ENCODE measurements at places on chromosomes 1 and 21.

- no peak for DNase-seq
Measured at GRCh38 chr1:59683197-59683596, 131.6 kb upstream of the HOOK1 start.

DNA sequence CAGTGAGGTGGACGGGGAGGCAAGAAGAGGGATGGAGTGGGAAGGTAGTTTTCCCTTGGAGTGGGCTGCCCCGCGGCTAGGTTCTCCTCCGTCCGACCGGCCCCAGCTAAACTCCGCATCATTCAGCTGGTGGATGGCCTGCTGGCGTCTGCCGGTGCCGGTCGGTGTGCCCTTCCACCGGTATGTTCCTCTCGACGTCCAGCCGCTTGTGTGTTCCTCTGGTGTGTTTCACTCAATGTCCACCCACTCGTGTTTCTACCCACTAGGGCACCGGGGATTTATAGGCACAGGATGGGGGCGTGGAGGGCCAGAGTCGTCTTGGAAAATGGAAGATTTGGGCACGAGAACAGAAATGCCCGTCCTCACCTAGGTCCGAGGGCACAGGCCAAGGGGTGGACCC lies 931.7 kb upstream of the B3GALT2 start:
- no peak for DNase-seq

- DNase-seq = no peak
Measured at GRCh38 chr1:217076902-217077301, 353.7 kb upstream of the ESRRG start.

DNA sequence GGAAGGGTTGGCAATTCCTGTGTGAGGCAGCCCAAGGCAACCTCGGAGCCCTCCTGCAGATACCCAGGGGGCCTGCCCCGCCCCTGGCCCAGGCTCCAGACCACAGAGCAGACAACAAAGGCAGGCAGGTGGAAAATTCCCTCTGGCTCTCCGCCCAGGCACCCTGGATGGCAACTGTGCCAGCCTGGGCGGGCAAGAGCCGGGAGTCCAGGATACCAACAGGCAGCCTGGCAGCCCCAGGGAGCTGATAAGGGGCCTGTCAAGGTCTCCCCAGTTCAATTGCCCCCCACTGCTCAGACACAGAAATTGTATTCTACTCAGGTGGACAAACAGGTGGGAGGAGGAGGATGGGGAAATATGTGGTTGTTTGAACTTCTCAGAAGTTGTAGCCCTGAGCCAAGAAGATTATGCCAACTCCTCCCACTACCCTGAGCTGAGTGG lies 15.4 kb upstream of the GPR37L1 start:
- no peak for DNase-seq

DNA sequence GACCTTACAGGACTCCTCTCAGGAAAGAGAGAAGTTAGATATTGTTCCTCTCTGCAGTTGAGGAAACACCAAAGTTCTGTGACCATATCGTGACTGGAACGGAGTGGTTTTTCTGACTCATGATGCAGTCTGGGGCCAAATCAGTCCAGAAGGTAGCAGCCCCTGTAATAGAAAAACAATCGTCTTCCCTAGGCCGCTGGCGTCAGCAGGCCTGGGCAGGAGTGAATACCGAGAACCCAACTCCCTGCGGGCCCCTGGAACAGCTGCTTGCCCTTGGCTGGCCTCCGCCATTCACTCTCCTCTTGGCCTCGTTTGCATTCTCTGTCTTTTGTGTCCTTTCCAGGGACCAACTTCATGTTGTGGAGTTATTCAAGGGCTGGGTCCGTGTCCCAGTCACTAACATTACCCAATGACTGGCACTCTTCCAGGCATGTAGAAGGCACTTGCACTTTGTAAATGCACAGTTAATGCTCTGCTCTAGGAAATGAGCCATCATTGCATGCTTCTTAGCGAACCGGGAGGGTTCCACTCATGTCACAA lies 10.9 kb upstream of the CD101 start:
- DNase-seq = no peak

DNA sequence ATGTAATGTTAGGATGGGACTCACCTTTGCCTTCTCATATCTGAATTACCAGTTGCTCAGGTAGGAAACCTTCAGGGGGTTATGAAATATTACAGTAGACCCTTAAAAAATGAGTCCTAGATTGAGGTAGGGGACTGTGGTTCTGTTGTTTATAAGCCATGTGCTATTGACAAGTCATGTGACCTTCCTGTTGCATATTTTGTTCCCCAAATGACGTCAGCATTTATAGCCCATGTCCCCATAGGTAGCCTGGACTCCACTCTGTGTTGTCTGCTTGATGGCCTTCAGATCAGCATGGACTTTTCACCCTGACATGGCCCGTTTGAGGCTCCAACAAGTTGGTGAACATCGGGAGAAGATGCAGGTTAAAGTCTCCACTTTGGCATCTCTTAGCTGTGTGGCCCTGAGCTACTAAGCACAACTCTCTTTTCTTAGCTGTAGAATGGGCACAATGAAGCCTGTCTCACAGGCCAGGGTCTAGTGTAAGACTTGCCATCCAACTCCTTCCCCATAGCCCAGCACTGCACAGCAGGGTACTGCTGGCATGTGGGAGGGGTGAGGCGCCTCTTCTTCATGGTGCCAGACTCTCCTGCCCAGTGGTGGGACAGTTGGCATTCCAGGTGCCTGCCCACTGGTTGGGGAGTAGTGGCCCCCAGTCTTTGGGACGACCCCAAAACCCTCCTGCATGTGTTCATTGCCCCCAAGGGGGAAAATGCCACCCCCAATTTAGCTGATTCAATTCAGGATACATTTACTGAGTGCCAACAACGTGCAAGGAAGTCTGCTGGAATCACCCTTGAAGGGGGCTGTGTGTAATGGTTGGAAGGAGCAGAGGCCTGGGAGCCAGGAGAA lies 36.1 kb upstream of the TTC22 start:
- no peak for DNase-seq

- no peak for DNase-seq
Measured at GRCh38 chr21:25515484-25516405, 91.5 kb downstream of the MRPL39 start.

DNA sequence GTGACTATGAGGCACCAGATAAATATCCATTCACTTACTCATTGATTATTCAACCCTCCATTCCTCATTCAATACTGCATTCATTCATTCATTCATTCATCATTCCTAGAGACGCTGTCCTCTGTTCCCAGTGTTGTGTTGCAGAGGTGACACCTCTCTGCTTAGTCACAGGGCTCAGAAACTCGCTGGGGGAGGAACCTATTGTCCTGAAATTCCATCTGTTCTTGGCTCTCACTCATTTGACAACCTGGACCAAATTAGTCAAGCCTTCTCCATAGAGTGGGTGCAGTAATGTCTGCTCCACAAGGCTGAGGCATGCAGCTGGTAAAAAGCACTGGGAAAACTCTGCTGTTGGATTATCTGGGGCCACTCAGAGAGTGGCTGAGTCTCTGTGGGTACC lies 49.7 kb downstream of the MYOM3 start:
- DNase-seq = no peak

DNA sequence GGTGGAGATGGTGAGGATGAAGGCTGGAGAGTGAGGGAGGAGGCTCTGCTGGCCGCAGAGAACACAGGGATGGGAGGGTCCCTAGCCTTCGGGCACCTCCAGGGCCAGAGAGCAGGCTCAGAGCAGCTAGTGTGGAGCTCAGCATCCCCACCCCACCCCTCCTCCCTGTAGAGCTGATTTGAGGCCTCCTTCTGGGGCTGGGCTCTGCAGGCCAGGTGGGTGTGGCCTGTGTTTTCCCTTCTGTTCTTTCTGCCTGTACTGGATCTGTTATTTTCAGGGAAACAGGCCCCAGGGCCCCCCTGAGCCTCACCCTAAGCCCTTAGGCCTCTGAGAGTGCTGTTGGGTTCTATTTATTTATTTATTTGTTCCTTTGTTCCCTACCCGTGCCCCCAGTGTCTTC lies 44.8 kb downstream of the TMCC2 start:
- no peak for DNase-seq

- DNase-seq = no peak
Measured at GRCh38 chr21:28518630-28519029, 474.0 kb downstream of the LTN1 start.

DNA sequence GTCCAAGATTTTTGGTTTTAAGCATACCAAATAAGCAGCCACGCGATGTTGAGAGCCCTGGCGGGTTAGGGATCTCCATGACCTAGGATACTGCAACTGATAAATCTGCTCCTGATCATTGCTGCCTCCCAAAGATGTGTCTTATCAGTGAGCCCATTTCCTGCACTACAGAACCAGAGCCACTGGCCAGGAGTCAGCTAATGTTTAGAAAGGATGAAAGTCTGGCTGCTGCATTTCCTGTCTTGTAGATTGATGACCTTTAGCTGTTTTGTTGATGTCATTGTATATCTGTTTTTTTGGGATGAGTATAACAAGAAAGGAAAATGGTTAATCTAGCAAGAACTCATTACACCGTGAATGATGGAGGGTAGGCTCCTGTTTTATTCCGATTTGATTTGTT lies 74.5 kb downstream of the C1orf21 start:
- no peak for DNase-seq

GRCh38 chr1:210129092-210129491 lies 103.5 kb upstream of the SERTAD4 start:
- no peak for DNase-seq

DNA sequence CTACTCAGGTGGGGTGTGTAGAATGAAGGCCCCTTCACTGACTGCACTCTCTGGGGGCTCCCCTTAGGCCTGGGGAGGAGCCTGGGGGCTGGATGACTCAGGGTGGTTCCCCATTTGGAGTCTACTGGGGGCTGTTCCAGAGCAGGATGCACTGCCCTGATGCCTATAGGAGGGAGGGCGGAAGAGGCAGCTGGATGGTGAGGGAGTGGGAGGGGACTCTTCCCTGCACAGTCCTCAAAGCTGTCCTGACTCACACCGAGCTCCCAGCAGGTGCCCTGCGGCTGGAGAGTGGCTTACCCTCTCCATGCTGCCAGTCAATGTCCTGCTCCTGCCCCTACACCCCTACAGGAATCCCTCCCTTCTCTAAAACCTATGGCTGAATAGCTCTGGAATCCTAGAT lies 204.4 kb downstream of the TRABD2B start:
- DNase-seq = no peak

GRCh38 chr1:10824821-10825540 lies 28.5 kb upstream of the CASZ1 start:
- no peak for DNase-seq

DNA sequence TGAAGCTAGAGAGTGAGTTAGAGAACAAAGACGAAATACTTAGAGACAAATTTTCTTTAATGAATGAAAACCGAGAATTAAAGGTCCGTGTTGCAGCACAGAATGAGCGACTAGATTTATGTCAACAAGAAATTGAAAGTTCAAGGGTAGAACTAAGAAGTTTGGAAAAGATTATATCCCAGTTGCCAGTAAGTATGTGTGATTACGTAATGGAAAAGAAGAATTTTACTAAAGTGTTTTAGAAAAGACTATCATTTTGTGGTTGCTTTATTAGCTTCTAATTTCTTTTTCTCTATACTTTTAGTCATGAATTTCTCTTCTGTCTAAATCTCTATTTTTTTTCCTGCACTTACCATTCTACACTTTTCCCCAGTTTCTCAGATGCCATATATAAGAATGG lies 26.7 kb downstream of the CCDC18 start:
- no peak for DNase-seq

- DNase-seq = no peak
Measured at GRCh38 chr1:157238585-157238984, 100.4 kb upstream of the ETV3 start.

GRCh38 chr1:215606564-215607168 lies 39.6 kb downstream of the KCTD3 start:
- DNase-seq = no peak

- DNase-seq = no peak
Measured at GRCh38 chr1:41494351-41495209, 10.1 kb upstream of the EDN2 start.

DNA sequence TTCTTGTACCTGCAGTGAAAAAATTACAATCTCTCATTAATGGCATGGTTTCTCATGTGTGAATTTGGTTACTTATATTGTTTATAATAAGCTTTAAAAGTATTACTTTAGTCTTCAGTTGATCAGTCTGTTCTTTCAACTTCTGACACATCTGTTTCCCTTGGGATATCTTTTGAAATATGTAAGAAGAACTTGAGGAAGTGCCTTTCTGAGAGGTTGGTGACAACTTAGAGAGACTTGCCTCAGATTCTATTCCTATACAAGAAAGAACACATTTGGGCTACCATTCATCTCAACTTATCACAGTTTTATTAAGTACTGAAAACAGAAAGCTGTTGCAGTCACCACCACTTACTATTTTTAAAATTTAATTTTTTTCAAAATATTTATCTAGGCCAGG lies 8.1 kb downstream of the AKNAD1 start:
- DNase-seq = no peak

DNA sequence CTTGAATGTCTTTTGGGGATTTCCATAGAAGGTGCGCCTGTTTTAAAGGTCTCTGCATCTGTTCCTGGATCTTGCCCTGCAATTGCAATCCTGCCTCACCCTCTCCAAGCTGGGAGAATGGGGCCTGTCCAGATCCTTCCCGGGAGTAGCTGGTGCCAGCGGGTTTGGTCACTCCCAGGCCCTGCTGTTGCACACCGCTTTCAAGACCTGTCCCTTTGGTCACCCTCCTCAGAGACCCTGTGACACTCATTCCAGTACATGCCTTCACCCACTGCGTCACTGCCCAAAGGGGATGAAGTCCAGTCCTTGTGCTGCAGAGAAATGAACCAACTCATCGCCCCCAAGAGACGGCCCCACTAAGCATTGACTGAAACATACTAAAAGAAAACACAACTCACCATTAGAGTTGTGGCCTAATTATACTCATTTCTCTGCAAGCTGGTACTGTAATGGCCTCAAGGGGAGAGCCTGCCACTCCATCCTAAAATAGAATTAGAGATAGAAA lies 1.9 kb upstream of the IRF2BP2 start:
- DNase-seq = no peak

All from stimulated activated CD8-positive, alpha-beta memory T cell treated with anti-CD3 and anti-CD28 coated beads, Interleukin-4, amount 100 ng/mL, for 1 hour (primary cell).